ENCODE measurements at places on chromosomes 1 and 21.

DNA sequence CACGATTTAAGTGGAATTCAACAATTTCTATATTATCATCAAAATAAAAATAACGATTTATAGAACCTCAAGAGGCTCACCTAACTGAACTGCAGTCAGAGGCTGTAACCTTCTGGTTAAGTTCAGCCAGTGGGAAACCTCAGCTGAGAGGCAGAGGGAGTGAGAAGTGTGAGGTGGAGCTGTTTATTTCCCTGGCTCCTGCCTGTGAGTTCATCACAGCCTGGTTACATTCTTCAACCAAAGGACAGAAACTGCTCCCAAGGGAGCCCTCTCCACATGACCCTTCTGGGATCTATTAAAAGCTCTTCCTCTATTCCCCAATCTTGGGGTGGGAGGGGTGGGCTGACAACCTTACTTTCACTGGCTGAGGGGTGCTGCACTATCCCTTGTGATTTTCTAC, 22.2 kb downstream of the DYNLT5 start:
- H3K27ac ChIP-seq = no peak overlapping the region
- H3K4me3 ChIP-seq = no peak overlapping the region
- no peaks in the 10 kb centered on the region for H3K4me1 ChIP-seq
- DNase-seq = no peak
- no peaks in the 10 kb centered on the region for H3K36me3 ChIP-seq

DNA sequence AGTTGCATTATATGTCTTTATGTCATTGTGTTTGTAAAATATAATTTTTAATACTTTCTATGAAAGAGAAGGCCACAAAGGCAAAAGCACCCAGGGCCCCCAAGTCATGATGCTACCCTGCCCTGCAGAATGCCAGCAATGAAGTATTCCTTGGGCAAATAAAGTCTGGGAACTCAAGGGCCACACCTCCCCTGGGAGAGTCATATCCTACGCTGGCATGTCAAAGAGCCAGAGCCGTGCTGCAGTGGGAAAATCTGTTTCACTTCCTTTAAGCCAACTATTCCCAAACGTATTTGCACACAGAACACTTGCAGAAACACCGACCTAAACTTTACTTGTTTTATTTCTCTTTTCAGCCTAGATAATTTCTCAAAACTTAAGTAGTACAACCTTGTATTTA, 98.4 kb upstream of the KAZN start:
- H3K27ac ChIP-seq = no peak overlapping the region
- H3K4me3 ChIP-seq = no peak overlapping the region
- no peaks in the 10 kb centered on the region for H3K4me1 ChIP-seq
- DNase-seq = no peak
- H3K27me3 ChIP-seq = no peaks in the 10 kb centered on the region

GRCh38 chr1:204104331-204105130, 31.6 kb downstream of the SOX13 start:
- no peak overlapping the region for H3K4me3 ChIP-seq
- DNase-seq = no peak
- H3K4me1 ChIP-seq = no peaks in the 10 kb centered on the region
- H3K27ac ChIP-seq = no peak overlapping the region

DNA sequence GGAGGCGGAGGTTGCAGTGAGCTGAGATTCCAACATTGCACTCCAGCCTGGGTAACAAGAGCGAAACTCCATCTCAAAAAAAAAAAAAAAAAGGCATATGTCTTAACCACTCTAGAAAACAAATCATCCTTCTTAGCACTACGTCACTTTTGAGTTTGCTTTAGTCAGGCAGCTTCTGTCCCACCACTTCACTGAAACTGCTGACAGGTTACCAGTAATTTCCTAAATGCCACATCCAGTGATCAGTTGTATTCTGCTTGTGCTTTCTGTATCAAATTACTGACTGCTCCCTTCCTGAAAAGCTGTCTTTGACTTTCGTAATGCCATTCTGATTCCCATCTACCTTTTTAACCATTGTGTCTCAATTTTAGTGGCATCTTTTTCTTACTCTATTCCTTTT, 21.7 kb downstream of the RCOR3 start:
- DNase-seq = no peak
- no peaks in the 10 kb centered on the region for H3K27me3 ChIP-seq
- peaks cover 80% of the 10 kb centered on the region for H3K36me3 ChIP-seq
- no peaks in the 10 kb centered on the region for H3K4me1 ChIP-seq

GRCh38 chr1:162087111-162087510, 17.6 kb downstream of the NOS1AP start:
- H3K4me1 ChIP-seq = no peaks in the 10 kb centered on the region
- H3K36me3 ChIP-seq = no peaks in the 10 kb centered on the region

DNA sequence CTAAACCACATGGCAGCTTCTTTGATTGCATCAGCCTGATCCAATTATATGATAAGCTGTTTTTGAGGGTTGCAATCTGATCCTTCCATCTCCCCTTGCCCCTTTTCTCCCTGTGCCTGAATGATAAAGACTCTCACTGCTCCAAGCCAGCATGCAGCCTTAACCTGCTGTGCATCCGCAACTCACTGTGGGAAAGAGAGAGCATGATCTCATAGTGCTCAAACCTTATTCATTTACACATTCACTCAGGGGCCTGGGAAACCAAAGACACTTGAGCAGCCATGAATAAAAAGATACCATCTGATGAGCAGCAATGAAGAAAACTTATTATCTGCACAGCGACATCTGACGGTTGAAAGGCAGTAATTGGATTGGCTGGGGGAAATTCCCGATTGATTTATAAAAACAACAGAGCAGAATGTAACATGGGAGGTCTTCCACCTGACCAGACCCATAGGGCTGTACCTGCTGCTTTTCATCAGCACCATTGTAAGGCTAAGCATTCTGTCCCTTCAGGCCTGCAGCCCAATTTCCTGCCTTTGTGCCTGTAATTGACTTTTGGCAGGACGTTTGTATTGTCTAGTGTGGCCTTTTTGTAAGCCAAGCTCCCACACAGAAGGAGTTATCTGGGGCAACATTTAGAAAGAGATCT, 62.5 kb downstream of the KIAA0040 start:
- no peak overlapping the region for H3K27ac ChIP-seq
- no peaks in the 10 kb centered on the region for H3K36me3 ChIP-seq
- no peak overlapping the region for H3K4me3 ChIP-seq
- peaks cover 31% of the 10 kb centered on the region for H3K4me1 ChIP-seq

GRCh38 chr1:236129306-236129705, 13.0 kb upstream of the GPR137B start:
- no peak overlapping the region for H3K27ac ChIP-seq
- no peaks in the 10 kb centered on the region for H3K4me1 ChIP-seq
- H3K27me3 ChIP-seq = no peaks in the 10 kb centered on the region
- no peak overlapping the region for H3K4me3 ChIP-seq

DNA sequence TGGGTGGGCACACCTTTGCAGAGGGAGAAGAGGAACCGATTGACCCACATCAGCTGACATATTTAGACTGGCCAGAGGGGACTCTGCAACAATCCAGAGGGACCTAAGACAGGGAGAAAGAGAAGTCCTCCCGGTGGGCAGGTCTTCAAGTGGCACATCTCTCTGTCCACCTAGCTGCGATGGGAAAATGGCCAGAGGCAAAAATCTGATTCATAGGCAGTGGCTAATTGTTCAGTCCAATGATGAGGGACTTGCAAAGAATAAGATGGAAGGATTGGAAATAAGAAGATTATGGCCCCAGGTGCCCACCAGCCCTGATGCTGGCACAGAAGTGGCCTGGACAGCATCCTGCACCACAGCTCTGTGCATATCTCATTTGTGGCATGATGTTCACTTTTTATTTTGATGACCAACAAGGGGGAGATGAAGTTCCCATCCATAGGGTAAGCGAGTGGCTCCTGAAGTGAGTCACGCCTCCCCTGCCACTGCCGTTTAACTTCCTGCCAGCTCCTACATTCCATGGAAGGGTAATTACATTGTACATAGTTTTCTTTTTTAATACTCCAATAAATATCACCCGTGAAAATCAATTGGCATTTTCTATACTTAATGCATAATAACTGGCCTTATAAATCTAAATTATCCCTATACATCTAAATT, 659.6 kb downstream of the MATN1 start:
- no peak overlapping the region for H3K4me3 ChIP-seq
- H3K27ac ChIP-seq = no peak overlapping the region
- no peaks in the 10 kb centered on the region for H3K4me1 ChIP-seq
- no peaks in the 10 kb centered on the region for H3K27me3 ChIP-seq
- H3K36me3 ChIP-seq = no peaks in the 10 kb centered on the region
